ENCODE measurements at places on chromosomes 13 and 19.

GRCh38 chr13:48216204-48216711 lies 16.7 kb upstream of the ITM2B start:
- DNase-seq, result no peak

GRCh38 chr19:37304190-37304883 lies 66.6 kb upstream of the ZNF527 start:
- DNase-seq, result no peak

DNA sequence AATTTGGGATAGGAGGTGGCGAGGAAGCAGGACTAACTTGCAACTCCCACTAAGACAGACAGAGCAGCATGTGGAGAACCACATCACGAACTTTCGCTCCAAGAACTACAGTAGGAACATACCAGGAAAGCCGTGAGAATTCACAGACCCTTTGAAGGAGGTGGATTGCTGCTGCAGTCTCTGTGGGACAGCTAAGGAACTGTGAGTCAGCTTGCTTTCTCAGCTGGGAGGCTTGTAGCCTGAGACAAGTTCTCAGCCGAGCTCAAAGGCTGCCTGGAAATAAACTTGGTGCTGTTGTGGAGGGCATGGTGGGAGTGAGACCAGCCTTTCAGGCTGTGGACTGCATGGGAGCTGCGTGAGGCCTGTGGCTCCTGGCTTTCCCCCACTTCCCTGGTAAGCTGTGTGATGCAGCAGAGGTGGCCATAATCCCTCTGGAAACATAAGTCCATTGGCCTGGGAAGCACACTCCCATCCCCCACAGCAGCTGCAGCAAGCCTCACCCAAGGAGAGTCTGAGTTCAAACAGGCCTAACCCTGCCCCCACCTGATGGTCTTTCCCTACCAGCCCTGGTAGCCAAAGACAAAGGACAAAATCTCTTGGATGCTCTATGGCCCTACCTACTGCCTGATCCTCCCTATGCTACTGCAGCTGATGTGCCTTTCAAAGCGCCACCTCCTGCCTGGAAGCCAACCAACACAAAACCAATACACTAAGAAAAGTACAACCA lies 441.1 kb upstream of the HTR2A start:
- DNase-seq, result no peak

- DNase-seq, result no peak
These were observed 138.2 kb downstream of the CRYL1 start for GRCh38 chr13:20387441-20387971.

GRCh38 chr13:29619995-29620394 lies 24.5 kb upstream of the SLC7A1 start:
- DNase-seq, result no peak

DNA sequence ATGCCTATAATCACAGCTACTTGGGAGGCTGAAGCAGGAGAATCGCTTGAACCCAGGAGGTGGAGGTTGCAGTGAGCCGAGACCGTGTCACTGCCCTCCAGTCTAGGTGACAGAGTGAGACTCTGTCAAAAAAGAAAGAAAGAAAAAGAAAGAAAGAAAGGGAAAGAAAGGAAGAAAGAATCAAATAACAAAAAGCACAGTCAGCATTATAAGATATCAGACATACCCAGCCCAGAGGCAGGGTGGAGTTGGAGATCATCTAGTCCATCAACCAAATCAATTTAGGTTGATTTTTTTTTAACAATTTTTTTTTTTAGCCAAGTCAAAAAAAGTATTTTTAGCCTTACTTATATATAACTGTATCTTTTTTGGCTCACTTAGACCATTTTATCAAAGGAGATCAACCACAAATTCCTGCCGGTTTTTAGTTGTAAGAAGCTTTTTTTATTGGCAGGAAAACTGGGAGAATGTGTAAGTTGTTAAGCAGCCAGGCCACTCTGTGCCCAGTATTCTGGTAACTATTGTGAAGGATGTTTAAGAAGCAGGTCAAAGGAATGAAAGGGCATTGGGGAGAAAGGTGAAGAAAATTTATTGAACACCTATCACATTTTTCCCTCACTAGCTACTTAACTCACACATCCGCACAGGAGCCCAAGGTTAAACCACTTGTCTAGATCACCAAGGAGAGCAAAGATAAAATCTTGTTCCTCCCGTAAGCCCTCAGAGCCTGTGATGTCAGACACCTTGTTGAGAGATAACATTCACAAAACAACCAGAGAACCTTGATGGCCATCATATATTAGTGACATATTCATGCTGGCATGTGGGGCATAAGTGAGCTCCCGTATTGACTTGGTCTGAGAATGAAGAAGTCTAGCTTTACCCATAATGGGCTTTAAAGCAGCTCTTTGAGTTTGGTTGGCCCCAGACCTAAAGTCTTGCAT lies 91.8 kb downstream of the COL4A2 start:
- DNase-seq, result no peak

GRCh38 chr19:15452111-15453047 lies 2.6 kb upstream of the WIZ start:
- peak; percentile 21 for DNase-seq

GRCh38 chr19:40752257-40752781 lies 1.3 kb downstream of the SNRPA start:
- DNase-seq, result no peak

DNA sequence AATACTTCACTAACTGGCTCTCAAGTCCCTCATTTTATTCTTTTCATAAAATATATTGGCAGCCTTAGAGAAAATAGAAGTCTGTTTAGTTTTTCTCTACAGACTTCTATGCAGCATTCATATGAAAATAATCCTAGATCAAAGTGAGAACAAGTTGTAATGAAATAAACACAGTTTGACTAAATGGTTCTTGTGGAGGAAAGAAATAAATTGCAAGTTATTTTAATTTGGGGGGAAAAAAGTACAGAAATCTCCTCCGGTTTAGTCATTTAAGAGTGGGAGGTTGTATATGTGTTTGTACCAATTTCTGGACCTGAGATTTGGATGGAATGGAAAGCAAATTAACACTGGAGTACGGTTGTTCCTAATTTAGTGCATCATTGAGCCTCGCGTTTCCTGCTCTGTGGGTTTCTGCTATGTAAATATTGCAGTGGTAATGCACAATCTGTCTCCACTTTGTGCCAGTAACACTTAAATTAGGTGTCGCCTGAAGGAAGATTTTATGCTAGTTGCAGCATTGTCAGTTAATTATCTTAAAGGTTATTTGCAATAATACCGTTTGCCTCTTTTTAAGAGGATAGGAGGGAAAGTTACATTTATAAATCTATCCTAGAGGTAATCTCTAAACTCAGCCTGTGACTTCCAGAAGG lies 100.2 kb downstream of the ZIC5 start:
- no peak for DNase-seq

DNA sequence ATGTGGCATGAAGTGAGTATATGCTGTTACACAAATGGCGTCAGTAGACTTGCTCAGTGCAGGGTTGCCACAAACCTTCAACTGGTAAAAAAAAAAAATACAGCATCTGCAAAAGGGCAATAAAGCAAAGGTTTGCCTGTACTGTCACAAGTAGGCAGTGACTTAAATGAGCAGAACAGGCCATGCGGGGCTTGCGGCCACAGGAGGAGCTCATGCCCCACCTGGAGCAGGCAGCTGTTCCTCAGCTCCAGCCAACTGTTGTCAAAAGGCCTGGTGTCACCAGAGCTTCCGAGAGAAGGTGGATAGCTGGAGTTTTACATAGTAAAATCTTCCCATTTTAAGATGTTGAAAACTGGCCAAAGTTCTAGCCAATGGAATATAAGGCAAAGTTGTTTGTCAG lies 7.7 kb downstream of the ATP7B start:
- no peak for DNase-seq

GRCh38 chr19:10021446-10021845 lies 8.2 kb downstream of the RDH8 start:
- no peak for DNase-seq

Measured in GOT3 (cell line).